ENCODE measurements at places on chromosomes 3 and 15.

DNA sequence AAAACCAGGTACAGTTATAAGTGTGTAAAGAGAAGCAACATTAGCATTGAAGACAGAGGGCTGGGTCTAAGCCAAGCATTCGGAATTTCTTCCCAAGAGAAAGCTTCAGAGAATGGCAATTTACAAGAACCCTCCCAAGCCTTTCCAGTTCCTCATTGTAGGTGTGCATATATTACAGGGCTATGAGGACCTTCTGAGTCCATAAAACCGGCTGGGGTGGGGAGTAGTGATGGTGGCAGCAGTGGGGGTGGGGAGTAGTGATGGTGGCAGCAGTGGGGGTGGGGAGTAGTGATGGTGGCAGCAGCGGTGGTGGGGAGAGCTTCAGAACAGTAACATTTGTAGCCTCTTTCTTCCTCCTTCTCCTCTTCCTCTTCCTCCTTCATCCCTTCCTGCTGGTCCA lies 368.7 kb upstream of the UMPS start:
- no peak for DNase-seq

DNA sequence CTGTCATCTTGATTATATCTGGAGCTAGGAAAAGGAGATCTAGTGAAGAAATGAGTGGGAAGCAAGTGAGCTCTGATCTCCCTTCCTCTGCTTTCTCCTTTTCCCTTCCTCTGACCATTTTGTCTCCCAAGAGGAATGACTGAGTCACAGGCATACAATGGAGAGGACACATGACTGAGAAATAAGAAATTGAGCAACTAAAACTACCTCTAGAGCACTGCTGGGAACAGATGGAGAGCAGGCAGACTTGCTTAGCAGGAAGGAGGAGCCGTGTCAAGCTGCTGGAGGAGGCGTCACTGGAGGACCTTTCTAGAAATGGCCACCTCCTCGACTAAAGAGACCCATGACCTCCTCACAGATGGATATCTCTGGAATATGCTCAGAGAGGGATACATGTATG lies 66.9 kb upstream of the MYO5C start:
- no peak for DNase-seq

DNA sequence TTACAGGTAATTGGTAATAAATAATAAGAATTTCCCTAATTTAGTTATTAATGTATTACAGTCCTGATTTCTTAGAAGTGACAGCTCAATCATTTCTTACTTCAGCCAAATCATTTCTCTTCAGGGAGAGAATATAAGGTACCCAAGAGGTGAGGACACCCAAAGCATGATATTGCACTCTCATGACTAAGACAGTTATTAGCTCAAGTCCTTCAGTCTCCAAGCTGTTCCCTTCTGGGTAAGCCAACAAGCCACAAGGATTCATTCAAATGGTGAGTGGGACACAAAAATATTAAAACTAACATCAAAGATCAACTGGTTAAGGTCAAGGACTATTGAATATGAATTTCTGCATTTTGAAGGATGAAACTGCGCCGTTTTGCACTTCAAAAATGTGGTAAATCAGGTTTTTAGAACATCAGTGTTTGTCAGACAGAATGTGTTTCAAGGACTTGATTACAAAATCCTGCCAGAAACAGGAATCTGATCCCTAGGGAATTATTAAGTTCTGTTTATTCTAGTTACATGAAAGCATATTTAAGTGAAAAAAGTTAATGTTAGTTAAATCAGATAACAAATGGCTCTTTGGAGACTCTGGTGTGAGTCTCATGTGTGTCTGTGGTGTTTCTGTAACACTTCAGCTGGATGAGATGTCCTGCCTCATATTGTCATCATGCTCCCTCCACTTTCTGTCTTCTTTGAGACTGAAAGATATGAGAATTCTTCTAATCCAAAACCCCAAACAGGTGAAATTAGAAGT lies 101.7 kb upstream of the COL8A1 start:
- no peak for DNase-seq

- DNase-seq = peak; percentile 84
These were observed 35.6 kb downstream of the DAPK2 start for GRCh38 chr15:64010719-64011118.

DNA sequence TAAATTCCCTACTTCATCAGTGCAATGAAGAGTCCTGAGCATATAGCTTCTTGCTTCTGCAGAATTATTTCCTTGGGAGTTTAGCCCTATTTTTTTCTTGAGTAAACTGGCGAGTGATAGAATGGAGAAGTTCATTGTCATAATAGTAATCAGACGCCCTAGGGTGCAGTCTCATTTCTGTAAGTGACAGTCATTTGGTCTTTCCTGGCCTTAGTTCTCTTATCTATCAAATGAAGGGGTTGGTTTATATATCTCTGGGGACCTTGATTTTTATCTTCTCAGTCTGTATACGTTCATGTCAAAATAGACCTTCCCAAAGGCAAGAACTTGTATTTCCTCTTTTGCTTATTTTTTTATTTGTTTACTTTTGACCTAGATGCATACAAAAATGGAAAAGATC lies 9.9 kb upstream of the ALPK3 start:
- no peak for DNase-seq

GRCh38 chr15:81387621-81388435 lies 13.8 kb upstream of the TMC3 start:
- no peak for DNase-seq

DNA sequence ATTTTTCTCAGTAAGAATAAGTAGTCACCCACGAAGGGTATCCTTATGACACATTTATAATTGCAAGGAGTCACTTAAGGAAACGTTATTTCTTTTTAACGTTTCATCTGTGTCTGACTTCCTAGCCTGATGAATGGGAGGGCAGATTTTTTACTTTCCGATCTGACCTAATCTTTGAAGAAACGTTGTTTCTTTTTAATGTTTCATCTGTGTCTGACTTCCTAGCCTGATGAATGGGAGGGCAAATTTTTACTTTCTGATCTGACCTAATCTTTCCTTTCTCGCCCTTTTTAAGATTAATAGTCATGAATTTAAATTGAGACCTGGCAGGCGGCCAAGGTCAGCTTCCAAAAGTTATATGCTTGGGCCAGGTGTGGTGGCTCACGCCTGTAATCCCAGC lies 3.0 kb upstream of the KLHL6 start:
- no peak for DNase-seq

DNA sequence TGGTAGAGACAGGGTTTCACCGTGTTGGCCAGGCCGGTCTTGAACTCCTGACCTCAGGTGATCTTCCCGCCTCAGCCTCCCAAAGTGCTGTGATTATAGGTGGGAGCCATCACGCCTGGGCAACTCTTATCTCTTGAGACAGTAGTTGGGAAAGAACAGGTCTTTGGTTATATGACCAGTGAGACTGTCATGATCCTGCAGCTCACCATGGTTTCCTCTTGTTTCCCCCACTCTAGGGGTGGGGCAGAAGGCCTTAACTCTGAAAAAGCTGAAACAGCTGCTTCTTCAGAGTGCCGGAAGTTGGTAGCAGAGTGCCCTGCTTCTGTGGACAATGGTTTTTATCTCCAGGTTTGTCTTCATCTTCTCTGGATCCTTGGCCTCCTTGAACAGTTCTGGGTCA lies 4.7 kb upstream of the TYRO3 start:
- no peak for DNase-seq

GRCh38 chr15:69841113-69841828 lies 256.4 kb downstream of the TLE3 start:
- DNase-seq = no peak

- DNase-seq = peak; percentile 36
These were observed 4.3 kb downstream of the DNASE1L3 start for GRCh38 chr3:58206406-58207011.

- no peak for DNase-seq
These were observed 277.9 kb upstream of the TLE3 start for GRCh38 chr15:70375586-70375985.

DNA sequence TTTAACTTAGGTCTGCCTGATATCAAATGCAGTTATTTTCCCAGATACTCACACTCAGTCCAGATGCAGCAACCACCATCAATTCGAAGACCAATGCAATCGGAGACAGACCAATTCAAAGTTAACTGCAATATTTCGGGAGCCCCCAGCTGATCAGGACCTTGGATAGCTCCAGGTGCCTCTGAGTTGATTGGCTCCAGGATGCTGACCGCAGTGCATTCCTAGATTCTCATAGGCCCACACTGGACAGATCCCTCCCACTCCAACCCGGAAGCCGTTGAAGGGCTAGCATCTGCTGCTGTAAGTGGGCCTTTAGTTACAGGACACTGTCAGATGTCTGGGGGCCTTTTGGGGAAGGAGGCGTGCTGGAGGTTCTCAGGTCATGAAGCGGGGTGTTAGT lies 89.5 kb upstream of the ATP2B2 start:
- DNase-seq = peak; percentile 45

- DNase-seq = no peak
These were observed 245.9 kb downstream of the NSUN3 start for GRCh38 chr3:94308767-94309166.

- no peak for DNase-seq
These were observed 36.4 kb upstream of the GASK1A start for GRCh38 chr3:42942693-42943092.

DNA sequence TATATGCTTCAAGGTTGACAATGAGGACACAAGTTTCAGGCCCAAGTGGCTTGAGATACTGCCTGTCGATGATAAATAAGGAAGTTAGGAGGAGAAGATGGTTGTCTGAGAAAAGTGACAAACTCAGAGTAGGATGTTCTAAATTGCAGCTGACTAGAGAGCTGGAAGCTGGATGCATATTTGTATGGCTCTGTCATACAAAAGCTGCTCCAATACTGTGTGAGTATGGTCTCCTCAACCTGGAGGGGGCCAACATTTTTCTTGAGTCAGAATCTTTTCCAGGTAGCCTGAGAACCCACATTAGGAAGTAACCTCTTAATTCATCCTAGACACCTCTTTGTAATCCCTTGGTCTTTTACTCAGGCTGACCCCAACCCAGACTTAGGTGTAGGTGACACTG lies 28.4 kb upstream of the TPRG1 start:
- no peak for DNase-seq

- DNase-seq = peak; percentile 30
These were observed 1.4 kb downstream of the LYSMD2 start for GRCh38 chr15:51736069-51736468.

GRCh38 chr15:23401627-23402026 lies 45.4 kb downstream of the GOLGA6L2 start:
- no peak for DNase-seq

DNA sequence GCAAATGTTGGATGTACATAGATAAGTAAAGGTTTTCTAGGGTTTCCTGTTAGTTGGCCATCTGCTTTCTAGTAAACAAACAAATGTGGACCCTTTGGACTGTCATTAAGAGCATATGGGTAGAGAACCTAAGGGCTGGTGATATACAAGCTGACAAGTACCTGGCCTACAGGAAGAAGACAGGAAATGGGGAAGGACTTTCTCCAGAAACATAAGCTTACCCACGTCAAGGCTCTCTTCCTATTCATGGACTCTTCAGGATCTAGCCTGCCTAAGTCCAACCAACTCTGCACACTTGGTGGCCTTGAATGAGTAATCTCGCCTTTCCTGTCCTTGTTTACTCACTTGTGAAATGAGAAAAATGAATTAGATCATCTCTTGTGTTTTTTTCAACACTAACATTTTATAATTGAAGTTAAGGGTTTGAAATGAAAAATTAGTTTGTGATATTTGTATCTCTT lies 22.2 kb upstream of the GOLIM4 start:
- no peak for DNase-seq

DNA sequence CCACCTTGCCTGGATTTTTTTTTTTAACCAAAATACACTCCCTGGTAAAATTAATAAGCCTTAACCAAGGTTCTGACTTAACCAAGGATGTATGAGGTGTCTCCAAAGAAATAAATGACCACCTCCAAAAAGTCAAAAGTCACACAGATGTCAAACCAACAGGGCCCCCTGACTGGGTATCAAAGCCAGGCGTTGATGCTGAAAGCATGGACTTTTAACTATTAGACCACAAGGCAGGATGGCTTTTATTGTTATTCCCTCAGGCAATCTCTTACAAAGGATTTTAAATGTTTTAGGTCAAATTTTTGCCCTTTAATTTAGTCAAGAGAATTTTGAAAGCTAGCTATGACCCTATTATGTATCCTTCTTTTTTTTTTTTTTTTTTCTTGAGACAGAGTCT lies 60.4 kb downstream of the OSTN start:
- DNase-seq = no peak

DNA sequence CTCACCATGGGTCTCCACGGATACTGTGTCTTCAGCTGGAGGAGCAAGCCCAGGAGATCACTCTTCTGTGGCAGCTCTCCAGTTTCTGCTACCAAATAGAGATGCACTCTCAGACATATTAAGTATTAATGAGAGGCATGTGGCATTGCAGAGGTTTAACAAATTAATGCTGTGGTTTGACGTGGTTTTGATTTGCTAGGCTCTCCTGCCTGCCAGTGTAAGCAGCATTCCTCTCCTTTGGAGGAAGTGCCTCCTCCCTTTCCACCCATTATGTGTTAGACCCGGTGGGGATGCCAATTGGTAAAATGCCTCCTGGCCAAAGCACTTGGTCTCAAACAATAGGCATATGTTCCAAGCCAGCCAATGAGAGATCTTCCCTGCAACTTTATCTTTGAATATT lies 124.8 kb downstream of the MYLK start:
- DNase-seq = no peak

GRCh38 chr3:39780352-39780751 lies 29.1 kb upstream of the MYRIP start:
- DNase-seq = no peak

DNA sequence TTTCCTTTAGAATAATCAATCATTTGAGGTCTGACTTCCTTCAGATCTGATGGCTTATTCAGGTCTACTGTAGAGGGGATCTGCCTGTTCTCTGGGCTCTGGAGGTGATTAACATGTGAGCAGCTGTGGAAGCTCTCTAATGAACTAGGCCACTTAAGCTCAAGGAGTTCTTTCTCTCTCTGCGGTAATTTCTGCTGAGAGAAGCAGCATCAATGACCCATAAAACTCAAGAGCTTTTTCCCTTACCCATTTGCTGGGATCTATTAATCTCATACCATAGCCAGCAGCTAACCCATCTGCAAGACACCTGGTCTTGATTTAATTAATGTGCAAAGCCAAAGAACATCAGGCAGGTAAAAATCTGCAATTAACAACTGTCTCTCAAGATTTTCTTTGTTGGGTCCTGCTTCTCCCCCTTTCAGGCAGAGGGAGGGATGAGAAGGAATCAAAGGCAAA lies 73.2 kb upstream of the DLG1 start:
- no peak for DNase-seq

DNA sequence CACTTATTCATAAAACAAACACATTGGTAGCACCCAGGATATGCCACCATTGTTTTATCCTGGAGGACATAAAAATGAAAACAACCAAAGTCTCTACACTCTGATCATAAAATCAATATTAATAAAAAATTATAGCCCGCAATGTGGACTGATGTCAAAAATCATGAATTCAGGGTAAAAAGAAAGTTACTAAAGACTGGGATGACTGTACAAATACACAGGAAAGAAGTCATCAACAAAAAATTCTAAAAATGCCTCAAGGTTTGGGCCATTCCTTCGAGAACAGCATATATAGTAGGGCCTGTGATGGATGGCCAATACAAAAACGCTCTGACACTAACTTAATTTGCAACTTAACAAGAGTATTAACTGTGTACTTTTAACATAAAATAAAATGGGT lies 76.8 kb downstream of the THBS1 start:
- no peak for DNase-seq

GRCh38 chr15:95884276-95884675 lies 446.2 kb upstream of the NR2F2 start:
- DNase-seq = no peak

GRCh38 chr3:59540696-59541095 lies 490.9 kb upstream of the CFAP20DC start:
- no peak for DNase-seq

GRCh38 chr3:45873638-45874037 lies 12.7 kb upstream of the CCR9 start:
- DNase-seq = no peak

All from activated naive CD8-positive, alpha-beta T cell treated with anti-CD3 and anti-CD28 coated beads, Interleukin-2, amount 50 U/mL, for 24 hours (primary cell).